Activated naive CD4-positive, alpha-beta T cell (primary cell): ENCODE measurements at places on chromosomes 13 and 19.

GRCh38 chr19:12784871-12785430 is 6.3 kb upstream of the JUNB start:
- no peak for DNase-seq

DNA sequence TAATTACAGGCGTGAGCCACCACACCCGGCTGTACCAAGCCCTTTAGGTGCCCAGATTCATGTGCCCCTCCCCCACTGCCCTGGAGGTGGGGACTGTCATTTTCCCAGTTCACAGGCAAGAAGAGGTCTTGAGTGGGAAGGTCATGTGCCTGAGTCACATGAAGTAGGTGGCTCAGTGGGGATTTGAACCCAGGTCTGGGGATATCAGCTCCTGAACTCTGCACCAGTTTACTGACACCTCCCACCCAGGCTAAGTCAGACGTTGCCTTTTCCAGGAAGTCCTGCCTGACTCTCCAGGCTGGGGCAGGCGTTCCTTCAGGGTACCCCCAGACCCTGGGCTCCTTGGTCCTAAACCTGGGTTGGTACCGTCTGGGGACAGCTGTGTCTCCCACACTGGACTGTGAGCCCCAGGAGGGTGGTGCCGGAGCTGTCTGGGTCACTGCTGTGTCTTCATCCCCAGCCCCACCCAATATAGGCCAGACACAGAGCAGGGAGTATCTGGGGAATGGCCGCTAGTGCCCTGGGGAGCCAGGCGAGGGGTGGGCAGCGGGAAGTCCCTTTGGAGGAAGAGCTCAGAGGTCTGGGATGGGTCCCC is 8.6 kb downstream of the VASP start:
- no peak for DNase-seq

- no peak for DNase-seq
Observed at GRCh38 chr13:34128661-34129060, 310.7 kb downstream of the RFC3 start.

DNA sequence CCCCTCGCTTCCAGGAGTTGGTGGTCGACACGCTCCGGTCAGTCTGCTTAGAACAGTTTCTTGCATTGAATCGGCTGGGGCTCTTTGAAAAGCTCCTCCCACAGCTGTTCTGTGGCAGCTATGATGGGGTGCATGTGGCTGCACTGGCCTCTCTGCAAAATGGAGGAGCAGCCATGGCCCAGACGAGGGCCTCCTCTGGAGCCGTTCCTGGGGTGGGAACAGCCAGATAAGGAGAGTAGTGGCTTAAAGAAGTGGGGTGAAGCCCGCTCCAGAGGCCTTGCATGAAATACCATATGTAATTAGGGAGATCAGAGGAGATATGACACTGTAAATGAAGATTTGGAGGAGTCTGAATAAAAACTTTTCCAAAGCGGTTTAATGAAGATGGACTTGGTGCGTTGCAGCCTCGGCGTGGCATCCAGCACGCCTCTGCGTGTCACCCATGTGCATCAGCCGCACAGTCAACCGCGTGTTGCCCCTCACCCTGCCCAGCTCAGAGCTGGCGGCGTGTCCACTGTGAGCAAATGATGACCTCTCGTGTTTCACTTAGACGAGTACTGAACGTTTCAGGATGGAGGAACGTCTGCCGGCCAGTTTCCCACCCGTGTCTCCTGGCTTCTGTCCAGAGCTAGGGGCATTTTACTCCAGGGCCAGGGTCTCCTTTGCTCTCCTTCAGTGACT is 199.2 kb downstream of the TEX29 start:
- no peak for DNase-seq

DNA sequence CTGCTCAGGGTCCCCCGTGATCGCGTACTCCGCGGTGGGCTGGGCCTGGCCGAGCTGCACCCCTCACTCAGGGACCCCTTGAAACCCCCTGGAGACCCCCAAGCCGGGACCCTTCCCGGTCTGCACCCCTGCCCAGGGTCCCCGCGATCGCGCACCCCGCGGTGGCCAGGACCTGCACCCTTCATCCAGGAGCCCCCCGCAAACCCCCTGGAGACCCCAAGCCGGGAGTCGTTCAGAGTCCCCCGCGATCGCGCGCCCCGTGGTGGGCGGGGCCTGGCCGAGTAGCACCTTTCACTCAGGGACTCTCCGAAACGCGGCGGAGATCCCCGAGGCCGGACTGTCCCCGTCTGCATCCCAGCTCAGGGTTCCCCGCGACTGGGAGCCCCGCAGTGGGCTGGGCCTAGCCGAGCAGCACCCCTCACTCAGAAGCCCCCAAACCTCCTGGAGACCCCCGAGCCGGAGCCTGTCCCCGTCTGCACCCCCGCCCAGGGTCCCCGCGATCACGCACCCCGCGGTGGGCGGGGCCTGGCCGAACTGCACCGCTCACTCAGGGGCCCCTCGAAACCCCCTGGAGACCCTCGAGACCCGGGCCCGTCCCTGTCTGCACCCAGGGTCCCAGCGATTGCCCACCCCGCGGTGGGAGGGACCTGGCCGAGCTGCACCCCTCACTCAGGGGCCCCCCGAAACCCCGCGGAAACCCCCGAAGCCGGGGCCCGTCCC is 748 bp downstream of the LMNB2 start:
- DNase-seq, result peak; percentile 44

GRCh38 chr19:16449330-16449961 is 22.3 kb downstream of the EPS15L1 start:
- DNase-seq, result no peak

DNA sequence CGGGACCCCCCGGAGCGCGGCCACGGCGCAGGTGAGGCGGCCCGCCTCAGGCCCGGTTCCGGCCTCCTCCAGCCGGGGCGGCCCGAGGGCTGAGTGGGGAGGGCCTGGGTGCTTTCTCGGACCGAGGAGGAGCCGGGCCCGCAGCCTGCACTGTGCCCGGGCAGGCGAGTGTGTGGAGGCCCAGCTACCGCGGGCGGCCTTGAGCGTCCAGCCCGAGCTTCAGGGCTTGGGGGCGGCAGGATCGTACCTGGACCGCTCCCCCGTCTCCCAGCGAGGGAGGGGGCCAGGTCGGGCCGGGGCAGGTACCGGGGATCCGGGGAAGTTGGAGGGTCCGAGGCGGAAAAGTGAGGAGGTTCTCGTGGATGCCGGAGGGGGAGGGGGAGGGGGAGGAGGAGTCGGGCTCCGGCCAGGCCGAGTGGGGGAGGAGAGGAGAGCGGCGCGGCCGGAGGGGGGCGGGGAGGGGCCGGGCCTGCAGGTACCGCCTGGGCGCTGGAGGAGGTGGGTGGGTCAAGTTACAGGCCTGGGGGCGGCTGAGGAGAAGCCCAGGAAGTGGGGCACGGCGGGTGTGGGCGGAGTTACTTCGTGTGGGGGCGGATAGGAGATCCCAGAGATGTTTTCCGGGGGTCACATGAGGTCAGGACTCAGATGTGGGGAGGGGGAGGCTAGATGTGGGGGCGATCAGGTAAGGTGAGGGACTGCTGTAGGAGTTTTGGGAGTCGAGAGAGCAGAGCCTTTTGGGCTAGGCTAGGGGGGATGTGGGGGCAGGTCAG is 545 bp downstream of the NACC1 start:
- no peak for DNase-seq
